ENCODE measurements at places on chromosomes 11 and 22. TPM values are rescaled to one million over a fixed set of nuclear protein-coding genes. Genes with fewer than 3 reads are reported as not detected.

DNA sequence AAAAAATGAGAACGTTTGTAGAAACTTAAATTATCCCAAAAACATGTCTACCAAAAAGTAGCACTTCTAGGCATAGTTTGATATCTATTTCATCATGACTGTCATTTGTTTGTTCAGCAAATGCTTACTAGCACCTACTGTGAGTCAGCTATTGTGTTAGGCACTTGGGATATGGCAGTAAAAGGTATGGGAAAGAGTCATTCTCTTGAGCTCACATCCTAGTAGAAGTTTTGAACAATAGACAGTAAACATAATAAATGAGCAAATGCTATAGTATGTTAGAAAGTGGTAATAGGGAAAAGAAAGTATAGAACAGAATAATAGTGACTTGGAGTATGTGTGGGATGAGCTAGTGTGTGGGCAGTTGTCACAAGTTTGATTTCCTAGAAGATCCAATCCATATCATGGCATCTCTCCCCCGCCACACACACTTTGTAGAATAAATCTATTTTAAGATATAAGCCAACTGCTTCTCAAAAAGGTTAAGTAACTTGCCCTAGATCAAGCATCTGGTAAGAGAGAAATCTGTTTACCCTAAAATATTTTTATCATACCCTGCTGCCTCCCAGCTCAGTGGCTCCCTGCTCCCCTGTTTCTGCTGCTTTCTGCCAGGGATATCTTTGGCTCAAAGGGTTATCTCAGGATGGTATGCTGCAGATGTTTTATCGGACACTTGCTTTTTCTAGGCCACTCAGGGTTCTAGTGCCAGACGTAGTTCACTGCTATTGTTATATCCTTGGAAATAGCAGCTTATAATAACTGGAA lies 129.7 kb downstream of the NCAM1 start:
- no peak for DNase-seq

GRCh38 chr22:29327089-29327764 lies 11.7 kb upstream of the RASL10A start:
- no peak for DNase-seq

DNA sequence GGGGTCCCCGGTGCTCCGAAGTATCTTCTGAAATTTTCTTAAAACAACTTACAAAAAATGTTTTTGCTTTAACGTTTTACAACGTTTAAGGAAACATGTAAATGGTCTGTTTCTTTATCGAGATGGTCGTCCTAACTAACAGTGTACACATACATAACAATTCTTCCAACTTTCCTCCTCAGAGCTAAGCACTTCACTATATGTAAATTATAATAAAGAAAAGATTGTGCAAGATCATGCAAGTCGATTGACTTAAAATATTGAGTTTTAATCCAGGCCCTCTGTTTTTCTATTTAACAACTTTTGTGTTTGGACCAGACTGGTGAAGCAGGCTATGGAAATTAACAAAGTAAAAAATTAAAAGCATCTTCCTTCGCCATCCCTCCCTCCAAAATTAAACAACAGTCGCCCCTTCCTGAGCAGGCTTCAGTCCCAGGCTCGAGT lies 4.9 kb downstream of the ALX4 start:
- no peak for DNase-seq

- no peak for DNase-seq
Measured at GRCh38 chr11:100980156-100980555, 149.5 kb downstream of the PGR start.

GRCh38 chr11:121334973-121335710 lies 42.6 kb downstream of the SC5D start:
- DNase-seq = no peak

GRCh38 chr22:17792299-17792698 lies 18.0 kb upstream of the BID start:
- DNase-seq = no peak

- no peak for DNase-seq
Measured at GRCh38 chr22:47401592-47401898, 639.1 kb downstream of the TBC1D22A start.

GRCh38 chr11:3984896-3985295 lies 109.7 kb upstream of the RRM1 start:
- no peak for DNase-seq

DNA sequence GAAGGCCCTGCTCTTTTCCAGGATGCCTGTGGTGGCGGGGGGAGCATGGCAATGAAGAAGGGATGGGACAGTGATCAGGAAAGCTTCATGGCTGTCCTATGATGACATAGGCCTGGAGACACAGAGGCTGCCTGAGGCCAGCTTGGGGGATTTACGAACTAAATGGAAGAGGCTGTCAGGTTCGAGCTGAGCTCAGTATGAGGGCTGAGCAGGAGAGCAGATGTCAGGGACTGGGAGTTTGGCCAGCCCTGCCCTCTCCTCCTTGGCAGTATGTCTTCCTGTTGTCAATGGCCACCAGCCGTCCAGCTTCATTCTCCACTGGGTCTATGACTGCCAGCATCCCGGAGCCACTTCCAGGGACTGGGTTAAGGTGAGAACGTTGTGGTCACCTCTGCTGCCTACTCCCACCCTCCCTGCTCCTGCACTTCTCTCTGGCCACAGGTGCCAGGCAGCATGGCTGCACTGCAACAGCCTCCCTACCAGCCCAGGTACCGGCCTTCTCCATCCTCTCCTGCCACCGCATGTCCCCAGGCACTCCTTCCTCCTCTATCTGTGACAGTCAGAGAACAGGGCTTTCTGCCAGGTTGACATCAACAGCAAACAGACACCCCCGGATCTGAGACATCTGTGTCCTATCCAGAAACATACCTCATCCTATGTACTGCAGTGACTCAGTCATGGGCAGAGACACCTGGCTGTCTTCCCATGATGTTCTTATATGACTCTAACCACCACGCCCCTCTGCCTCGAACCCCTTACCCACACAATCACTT lies 75.1 kb downstream of the KIRREL3 start:
- DNase-seq = no peak

DNA sequence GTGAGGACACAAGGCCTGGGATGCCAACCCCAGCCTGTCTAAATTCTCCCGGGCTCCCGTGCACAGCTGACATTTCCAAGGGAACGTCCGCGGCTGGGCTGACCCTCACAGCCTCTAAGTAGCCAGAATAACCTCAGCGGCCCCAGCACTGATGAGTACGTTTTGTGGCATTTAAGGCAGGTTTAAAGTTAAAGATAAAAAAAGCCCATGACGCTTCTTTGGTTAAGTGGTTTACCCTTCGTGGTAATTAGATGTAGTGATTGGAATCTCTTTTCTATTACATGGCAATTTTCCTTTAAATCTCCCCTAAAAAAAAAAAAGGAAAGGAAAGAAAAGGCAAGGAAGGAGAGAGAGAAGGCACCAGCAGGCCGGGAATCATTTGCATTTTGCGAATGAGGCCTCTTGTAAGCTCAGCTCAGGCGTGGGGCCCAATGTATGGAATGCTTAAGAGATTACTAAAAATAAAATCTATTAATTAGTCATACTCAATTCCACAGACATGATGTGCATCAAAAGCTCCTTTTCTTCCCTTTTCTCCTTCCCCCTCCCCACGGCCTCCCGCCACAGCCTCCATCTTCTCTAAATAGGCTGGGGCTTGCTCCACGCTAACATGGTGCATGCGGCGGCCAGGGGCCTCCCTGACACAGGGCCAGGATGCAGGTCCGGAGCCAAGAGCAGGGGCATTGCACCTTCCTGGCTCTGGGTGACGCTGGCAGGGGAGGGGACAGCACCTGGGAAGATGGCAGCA lies 44.1 kb downstream of the MACROD1 start:
- no peak for DNase-seq

The KIAA0930 gene
- total RNA-seq = 76.9 TPM

The HINFP gene
- 34.7 TPM for total RNA-seq

The KBTBD4 gene
- total RNA-seq = 14.9 TPM

The MRPL17 gene
- 53.6 TPM for total RNA-seq

The CARD18 gene
- not detected for total RNA-seq

All from thoracic aorta (tissue), 2 donors.